ENCODE measurements at places on chromosomes 6 and 20.

- no peak for DNase-seq
Measured at GRCh38 chr6:30042476-30042875, 18.6 kb upstream of the POLR1H start.

GRCh38 chr6:24949020-24949569, 13.3 kb upstream of the RIPOR2 start:
- DNase-seq, result no peak

GRCh38 chr20:19552221-19553180, 205.6 kb upstream of the RIN2 start:
- DNase-seq, result peak; percentile 20

GRCh38 chr6:50840112-50840810, 21.6 kb downstream of the TFAP2B start:
- no peak for DNase-seq

DNA sequence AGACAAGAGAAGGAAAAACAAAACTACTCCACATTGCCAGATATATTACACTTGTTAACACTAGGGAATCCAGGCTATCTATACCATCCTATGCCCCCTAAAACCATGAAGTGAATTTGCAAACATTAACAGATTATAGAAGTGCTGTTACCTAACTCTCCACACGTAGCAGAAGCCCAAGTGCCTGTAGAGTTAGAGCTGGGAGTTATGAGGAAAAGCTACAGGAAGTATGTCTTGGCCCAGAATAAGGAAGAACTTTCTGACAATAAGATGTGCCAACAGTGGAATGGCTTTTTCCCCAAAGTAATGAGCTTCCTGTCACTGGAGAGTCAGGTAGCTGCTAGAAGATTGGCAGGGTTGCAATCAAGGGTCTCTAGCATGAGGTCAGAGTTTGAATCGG, 32.5 kb downstream of the ADGRG6 start:
- no peak for DNase-seq
